K562 (cell line): ENCODE measurements at places on chromosomes 6 and 20.
A peak's percentile ranks its signal among the peaks of the same experiment; 100 is the strongest.

DNA sequence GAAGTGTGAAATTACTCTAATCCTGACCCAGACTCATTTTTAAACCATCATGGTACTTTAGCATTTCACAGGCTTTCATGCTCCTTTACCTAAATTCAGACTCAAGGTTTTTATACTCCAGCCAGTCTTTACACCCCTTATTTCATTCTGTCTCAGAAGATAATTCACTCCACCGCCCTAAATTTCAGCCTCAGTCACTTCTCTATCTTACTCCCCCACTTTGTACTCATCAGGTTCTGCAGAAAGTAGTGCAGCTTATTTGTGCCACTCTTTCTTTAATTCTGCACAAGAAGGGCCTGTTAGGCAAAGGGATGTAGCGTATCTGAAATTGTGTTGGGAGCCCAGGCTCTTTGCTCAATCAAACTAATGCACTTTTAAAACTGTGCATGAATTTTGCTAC is 205.5 kb downstream of the ARHGAP18 start:
- DNase-seq, result no peak

DNA sequence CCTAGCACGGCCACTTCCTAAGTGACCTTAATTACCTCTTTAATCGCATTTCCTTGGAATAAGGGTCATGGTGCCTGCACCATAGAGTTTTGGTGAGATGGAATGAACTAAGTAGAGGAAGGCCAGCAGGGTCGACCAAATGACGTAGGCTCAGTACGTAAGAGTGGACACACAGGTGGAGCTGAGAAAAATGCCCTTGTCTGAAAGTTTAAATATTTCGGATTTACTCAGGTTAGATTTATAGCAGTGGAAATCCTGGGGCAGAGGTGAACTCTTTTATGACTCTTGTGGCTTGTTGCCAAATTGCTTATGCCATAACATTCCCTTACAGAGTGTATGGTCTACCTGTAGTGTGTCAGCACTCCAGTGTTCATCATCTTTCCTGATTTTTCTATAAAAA is 23.6 kb upstream of the BTBD3 start:
- no peak for DNase-seq

GRCh38 chr6:29661071-29661470 is 4.2 kb downstream of the MOG start:
- DNase-seq, result no peak

DNA sequence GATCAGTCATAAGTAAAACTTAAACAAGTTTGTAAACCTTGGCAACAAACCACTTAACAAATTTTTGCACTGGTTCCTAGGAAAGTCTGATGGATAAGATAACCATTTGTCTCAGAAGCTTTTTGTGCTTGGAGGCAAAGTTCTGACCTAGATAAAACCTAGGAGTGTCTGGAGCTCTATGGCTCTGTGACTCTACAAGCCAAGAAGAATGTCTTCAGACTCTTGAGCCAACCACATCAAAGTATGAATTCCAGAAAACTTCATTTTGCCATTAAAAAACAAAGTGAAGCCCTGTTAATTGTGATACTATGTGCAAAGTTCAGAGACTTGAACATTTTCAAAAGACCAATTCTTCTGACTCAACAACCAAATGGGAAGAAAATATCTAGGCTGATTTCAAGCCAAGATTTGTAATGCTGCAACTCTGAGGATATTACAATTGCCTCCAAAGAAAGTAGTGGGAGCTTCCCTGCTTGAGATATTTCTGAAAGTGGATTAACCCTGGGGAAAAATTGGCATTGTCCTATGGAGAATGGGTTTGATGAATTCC is 158.1 kb upstream of the FOXQ1 start:
- DNase-seq, result no peak

DNA sequence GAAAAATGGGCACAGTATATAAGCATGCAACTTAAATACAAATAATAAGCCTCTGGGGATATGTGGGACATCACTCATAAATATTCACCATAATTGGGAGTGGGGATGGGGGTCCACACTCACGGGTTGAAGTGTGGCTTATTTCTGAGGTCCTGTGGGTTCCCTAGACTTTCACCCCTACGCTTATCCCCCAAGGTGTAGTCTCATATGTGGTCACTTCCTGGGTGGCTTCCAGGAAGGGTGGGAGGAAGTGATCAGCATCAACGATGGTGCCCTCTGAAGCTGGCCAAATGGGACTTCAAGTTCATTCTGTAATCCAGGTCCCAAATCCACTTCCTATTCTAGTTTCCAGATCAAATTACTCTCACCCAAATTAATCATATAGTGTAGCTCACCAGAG is 59.5 kb downstream of the GNAS start:
- no peak for DNase-seq

GRCh38 chr6:25958700-25959162 is 3.9 kb upstream of the TRIM38 start:
- DNase-seq, result peak; percentile 64

GRCh38 chr20:51029556-51029955 is 6.6 kb upstream of the KCNG1 start:
- DNase-seq, result no peak

DNA sequence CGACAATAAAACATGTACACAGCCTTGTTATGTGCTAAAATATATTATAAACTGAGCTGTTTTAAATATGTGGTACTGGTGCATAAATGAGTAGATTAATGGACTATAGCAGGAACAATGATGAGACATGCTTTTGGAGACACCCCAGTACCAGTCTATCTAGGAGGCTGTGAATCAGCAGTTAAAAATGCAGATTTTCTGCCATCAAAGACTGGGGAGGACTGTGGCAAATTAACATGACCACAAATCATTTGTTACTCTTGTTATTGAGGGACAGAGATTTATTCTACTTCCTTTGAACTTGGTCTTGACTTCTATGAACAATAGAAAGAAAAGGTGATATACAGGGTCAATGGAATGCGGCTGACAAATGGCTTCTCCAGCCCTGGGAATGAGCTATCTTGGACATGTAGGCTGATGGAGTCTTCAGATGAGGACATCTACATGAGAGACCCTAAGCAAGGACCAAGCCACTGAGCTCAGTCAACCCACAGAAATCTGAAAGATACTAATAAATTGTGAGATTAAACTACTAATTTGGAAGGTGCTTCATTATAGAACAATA is 551.7 kb upstream of the GJE1 start:
- no peak for DNase-seq

DNA sequence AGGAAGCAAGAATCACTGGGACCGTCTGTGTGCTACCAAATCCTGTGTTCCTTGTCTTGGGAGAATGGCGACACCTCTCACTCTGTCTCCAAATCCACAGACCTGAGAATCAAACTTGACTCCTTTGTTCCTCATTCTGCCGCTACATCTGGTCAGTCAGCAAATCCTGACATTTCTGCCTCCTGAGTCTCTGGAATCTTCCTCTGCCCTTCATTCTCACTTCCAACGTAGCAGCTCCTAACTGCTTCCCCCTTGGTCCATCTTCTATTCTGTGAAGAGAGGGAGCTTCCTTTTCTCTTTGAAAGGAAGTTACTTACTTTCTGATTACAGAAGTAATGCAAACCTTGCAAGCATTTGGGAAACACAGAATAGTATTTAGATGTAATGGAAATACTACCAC is 37.7 kb downstream of the SYTL3 start:
- DNase-seq, result no peak

GRCh38 chr6:35381132-35381531 is 38.8 kb downstream of the PPARD start:
- no peak for DNase-seq

DNA sequence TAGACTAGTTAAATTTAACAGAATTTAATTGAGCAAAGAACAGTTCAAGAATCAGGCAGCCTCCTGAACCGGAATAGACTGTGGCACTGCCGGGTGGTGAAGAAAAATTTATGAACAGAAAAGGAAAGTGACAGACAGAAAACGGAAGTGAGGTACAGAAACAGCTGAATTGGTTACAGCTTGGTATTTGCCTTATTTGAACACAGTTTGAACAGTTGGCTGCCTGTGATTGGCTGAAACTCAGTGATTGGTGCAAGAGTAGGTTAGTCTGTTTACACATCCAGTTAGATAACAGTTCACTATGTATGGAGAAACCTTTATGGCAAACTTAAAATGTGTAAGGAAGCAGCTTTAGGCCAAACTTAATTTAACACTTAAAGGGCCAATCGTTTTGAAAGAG is 116.0 kb upstream of the CITED2 start:
- DNase-seq, result no peak

DNA sequence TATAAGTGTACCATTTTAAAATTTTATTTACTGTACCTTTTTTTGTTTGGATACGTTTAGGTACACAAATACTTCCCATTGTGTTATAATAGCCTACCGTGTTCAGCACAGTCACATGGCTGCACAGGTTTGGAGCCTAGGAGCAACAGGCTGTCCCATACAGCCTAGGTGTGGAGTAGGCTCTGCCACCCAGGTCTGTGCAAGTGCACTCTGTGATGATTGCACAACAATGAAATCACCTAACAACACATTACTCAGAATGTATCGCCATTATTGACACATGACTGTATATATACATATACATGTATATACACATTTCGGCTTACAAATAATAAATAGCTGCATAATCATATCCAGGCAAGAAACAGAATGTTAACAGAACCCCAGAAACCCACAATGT is 15.4 kb downstream of the SERAC1 start:
- no peak for DNase-seq

DNA sequence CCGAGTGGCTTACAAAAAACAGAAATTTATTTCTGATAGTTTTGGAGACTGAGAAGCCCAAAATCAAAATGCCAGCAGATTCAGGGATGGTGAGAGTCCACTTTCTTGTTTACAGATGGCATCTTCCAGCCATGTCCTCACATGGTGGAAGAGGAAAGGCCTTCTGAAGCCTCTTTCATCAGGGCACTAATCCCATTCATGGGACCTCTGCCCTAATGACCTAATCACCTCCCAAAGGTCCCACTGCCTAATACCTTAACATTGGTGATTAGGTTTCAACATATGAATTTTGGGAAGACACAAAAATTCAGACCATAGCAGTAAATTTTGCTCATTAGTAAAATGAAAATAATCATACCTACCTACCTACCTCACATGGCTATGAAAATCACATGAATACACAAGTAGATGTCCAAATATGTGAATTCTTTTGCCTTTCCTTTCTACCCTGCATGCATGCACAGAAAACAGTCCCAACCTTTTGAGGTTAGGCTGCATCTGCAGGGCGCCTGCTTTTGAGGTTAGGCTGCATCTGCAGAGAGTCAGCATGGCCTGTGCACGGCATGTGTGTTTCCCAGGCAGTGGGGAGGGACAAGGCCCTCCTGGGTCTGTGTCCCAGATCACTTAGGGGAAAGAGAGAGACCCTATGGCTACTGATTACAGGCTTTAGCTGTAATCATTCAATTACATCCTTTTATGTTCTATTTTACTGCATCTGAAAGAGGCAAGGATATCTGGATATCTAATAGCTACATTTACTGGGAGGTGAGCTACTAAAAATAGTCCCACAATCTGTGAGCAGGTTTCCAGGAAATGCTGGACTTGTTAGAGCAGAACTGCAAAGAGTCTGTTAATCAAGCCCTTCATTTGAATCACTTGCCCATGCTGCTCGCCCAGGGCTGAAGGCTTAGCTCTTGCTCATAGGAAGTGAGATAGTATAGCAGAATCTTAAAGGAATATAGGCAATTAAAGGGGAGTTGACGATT is 497.7 kb upstream of the MARCKS start:
- DNase-seq, result no peak

DNA sequence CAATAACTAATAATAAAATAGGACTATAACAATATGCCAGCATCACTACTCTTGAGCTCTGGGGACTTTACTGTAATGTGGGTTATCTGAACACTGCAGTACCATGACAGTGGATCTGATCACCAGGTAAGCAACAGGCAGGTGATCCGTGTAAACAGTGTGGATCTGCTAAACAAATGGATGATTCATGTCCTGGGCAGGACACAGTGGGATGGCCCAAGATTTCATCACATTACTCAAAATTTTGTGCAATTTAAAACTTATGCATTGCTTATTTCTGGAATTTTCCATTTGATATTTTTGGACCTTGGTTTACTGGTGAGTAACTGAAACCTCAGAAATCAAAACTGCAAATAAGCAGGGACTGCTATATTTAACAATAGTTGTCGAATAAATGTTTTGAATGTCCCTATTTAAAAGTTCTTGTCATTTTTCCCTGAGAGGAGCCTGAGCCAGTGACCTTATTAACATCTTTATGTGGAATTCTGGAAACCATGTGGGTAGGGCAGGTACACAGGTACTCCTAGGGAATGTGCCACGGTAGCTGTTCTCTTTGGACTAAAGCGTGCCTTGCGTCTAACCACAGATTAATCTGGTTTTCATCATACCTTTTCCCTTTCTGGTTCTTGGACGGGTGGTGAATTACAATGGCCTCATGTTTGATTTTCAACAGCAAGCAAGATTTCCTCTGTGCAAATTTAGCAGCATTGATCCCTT is 214.5 kb upstream of the SASH1 start:
- DNase-seq, result no peak

GRCh38 chr20:38146628-38147027 is 18.4 kb downstream of the TGM2 start:
- DNase-seq, result no peak

DNA sequence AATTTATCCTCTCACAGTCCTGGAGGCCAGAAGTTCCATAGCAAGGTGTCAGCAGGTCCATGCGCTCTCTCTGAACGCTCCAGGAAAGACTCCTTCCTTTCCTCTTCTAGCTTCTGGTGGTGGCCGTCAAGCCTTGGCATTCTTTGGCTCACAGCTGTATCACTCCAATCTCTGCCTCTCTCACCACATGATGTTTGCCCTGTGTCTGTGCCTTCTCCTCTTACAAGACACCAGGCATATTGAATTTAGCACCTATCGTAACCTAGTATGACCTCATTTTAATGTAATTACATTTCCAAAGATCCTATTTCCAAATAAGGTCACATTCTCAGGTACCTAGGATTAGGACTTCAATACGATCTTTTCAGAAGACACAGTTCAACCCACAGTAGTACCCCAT is 428.5 kb downstream of the CD83 start:
- DNase-seq, result no peak

GRCh38 chr6:44002593-44003344 is 124.5 kb downstream of the MRPL14 start:
- DNase-seq, result no peak

DNA sequence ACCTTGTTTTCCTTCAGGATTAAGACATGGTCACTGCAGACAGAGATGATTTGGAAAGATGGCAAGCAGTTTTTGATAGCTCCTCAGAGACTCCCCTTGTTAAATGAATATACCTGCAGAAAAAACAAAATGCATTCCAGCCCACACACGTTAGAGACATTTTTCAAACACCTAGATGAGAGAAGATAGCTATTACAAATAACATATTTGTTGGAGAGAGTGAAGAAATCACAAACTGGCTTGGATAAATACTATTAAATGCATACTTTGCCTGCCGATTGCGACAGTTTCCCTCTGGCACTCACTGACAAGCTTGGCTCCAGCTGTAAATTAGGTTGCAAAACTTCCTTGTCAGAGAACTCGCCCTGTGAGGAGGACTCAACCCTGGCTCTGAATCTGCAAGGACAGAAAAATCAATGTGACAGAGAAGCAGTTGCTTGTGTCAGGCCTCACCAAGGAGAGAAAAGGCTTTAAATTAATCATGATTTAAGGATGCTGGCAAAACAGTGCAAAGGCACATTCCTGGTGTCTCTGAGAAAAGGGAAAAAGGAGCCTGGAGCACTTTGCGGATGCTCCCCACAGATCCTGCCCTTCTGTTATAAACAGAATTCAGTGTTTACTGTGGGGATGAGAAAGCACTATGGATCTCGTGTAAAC is 423.7 kb upstream of the MARCKS start:
- DNase-seq, result no peak

GRCh38 chr6:20584100-20584731 is 50.0 kb downstream of the CDKAL1 start:
- DNase-seq, result no peak

- no peak for DNase-seq
Observed at GRCh38 chr6:47447722-47448121, 29.9 kb upstream of the CD2AP start.

- DNase-seq, result no peak
Observed at GRCh38 chr6:158538741-158539140, 21.1 kb upstream of the TMEM181 start.
